Peyer's patch (tissue), 4 donors: ENCODE measurements at places on chromosomes 16 and 17.

GRCh38 chr17:72715906-72716572, 376.4 kb downstream of the SLC39A11 start:
- DNase-seq, result no peak

DNA sequence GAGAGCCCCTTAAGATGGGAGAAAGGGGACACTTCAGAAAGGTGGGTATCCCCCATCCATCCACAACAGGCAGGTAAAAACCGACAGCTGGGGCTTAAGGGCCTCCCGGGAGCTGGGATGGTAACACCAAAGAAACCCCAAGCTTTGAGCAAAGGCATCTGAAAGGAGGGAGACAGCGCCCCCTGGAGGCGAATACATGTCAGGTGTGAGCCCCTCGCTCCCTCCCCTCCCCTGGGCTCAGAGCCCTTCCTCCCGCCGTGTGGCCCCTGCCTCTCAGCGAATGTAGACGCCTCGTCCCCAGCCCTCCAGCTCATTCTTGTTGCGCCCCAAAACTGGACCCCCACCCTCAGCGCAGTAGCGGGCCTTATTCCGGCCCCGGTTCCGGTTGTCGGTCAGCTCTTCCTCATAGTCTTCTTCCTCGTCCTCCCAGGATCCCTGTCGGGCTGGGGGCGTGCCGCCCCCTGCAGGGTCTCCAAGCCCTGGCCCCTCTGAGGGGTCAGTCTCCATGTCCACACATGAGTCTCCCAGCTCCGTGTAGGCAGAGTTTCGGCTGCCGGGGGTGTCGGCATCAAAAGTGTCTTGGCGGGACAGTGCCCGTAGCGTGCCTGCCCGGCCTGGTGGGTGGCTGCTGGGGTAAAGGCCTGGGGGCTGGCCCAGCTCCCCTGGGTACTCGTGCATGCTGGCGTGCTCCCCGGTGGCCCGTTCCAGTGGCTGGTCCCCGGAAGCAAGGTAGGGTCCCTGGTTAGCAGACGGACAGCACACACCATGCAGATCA, 9.1 kb upstream of the ARL5C start:
- DNase-seq, result peak; percentile 68

DNA sequence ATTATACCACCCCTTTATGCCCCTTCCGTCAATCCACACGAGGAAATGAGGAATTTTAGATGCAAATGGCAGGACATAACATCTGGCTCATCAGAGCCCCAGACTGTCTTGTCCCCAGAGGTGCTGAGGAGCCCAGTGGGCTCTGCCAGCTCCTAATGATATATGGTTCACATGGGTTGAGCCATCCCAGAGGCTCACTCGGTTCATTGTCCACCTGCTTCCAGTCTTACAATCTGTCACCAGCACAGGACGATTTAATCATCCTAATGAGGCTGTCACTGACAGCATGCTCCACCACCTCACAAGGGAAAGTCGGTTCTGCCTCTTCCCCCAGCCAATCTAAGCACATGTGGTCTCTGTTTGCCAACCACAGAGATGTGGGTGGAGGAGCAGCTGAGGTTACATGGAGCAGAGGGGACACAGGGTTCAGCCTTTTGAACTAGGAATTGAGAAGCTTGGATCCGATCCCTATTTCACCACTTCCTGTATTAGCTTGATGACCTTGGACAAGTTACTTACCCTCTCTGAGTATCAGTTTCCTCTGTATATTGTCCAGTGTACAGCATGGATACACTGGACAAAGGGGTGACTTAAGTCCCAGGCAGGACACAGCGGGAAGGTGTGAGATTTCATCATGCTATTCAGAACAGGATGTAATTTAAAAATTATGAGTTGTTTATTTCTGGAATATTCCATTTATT, 27.0 kb upstream of the DHX8 start:
- DNase-seq, result no peak

- no peak for DNase-seq
Measured at GRCh38 chr17:4539025-4539424, 16.2 kb downstream of the MYBBP1A start.

- no peak for DNase-seq
Measured at GRCh38 chr17:2825253-2825970, 29.2 kb downstream of the RAP1GAP2 start.
